Activated naive CD8-positive, alpha-beta T cell treated with anti-CD3 and anti-CD28 coated beads, Interleukin-2, amount 50 U/mL, for 16 hours (primary cell): ENCODE measurements at places on chromosomes 5 and 9.

GRCh38 chr5:18050776-18051175 is 416.5 kb downstream of the TAF11L14 start:
- DNase-seq: no peak

DNA sequence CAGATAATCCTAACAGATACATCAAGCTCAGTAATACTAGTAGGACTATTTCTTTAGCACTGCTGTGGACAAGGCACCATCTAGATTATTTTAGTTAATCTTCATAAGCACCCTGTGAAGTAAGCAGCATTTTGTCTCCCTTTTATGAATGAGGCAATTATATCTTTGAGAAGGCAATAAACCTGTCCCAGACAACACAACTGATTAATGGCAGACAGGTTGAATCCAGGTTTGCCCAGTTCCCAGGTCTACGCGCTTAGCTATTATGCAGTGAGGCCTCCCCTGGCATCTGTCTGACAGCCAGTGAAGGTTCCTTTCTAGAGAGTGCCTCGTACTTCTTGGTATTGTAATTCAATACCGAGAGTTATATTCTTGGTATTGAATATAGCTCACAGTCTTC is 9.7 kb upstream of the LVRN start:
- DNase-seq: no peak

- no peak for DNase-seq
These were observed 193.8 kb upstream of the ZNF618 start for GRCh38 chr9:113682297-113682771.

DNA sequence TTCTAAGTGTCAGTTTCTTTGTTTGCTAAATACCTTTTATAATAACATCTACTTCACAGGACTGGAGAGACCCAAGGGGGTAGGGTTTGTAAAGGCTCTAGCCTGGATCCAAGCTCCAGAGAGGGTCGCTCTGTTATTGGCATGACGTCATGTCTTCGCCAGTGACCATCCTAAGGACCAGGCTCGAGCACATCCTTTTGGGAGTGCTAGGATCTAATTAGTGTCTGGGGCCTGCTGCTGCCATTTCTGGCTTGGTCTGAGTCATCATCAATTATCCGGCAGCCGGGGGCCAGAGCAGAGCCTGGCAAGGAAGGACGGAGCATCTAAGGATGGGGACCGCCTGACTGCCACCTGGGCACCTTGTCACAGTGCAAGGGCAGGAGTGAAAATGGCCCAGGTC is 153.0 kb downstream of the NSG2 start:
- DNase-seq: no peak

GRCh38 chr5:179618923-179619554 is 4.4 kb downstream of the HNRNPH1 start:
- DNase-seq: no peak

GRCh38 chr5:23139338-23140171 is 286.4 kb upstream of the CDH12 start:
- no peak for DNase-seq

DNA sequence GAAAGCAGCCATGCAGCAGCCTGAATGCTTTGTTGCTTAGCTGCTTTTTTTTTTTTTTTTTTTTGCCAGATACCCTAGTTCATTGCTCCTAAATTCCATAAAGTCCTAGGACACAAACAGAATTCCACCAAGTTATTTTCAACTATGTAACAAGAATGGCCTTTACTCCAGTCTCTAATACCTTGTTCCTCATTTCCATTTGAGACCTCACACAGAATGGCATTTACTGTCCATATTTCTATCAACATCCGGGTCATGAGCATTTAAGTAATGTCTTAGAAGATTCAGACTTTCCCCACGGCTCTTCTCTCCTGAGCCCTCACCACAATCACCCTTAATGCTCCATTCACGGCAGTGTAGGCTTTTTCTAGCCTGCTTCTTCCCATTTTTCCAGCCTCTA is 31.7 kb upstream of the FBXW11 start:
- DNase-seq: no peak

DNA sequence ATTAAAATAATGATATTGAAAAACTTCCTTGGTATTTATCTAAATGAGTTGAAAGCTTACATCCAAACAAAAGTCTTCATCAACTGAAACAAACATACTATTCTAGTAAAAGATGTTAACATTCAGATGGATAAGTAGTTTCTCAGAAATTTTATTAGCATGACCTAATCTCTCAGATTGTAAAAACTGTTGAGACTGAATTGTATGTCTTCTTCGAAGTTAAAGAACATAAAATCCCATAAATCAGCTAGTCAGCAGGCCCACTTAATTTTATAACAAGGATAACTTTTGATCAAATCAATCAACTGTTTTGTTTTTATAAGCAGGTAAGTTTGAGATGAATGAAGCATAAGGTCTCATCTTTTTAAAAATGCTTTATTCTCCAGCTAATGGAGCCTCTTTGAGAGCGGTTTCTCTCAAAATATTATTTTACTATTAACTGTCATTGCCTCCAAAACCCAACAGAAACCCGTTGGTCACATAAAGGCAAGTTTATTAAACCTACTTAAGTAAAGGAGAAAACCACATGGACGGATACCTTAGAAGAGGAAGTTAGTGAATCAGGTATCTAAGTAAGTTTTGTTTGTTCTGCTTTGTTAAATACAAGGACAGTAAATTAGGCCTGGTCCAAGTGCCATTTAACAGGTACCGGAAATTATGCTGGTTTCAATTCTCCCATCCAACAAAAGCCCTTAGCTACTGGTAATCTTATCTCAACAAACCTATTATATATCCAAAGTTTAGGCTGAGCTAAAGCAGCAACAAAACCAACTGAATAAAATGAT is 457.0 kb downstream of the PDE4D start:
- DNase-seq: no peak

DNA sequence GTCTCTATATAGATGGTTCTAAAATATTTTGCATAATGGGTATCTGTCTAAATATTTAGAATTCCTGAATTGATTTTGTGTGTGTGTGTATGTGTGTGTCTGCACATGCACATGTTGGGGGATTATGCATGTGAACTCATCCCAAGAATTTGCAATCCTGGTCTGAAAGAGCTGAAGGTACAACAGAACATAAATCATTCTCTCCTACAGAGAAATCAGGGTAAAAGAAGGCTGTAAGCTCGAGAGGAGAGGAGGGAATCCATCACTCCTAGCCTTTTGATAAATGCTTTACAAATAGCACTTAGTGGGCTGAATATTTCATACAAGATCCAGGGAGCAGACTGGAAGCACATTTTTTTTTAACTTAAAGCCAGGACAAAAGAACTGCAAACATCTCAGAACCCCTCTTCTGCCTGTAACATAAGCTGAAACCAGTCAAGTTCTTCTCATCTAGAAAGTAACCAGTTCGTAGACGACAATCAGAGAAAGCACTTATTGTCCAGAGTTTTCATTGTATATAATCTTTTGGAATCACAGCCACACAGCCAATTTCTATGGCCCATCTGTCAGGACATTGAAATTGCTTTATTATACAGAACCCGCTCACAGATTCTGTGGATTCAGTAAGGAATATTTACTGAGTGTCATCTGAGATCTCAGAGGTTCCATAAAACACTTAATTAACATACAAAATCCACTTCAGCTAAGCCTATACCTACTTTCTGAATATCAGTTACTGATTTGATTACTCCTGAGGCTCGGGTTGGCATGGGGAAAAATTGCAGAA is 541.4 kb upstream of the ZNF462 start:
- DNase-seq: no peak

DNA sequence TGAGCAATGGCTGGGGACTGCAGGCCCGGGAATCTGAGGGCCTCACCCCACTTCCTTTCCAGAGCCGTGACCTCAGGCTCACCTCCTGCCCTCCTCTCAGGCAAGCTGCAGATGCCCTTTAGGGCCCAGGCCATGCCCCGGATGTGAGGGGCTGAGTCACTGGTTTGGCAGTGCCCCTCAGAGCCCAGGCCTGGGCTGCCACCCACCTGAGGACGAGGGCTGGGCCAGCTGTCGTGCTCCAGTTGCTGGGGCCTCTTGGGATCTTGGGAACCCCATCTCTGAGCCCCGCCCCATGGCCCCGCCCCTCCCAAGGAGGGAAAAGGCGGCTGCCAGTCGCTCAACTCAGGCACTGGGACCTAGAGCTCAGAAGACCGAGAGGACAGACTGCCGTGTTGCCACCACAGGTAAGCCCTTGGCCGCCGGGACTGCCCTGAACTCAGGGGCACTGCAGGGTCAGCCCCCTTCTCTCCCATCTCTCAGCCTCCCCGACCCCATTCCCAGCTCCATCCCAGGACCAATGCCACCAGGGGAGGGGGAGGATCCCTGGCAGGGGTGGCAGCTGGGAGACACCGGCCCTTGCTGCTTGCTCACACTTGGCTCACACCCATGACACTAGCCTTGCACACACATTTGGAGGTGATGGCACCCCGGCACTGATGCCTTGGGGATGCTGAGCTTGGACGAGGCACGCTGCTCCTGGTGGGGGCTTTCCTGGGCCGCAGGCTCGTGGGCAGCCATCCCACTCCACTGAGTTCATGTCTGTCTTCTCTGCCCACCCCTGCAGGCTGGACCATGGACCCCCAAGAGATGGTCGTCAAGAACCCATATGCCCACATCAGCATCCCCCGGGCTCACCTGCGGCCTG is at the start of gene CYSRT1:
TSS of gene CYSRT1 (plus strand) at position 345 of the 865 bp plus-strand sequence. CDS start at position 793, 448 bp downstream.
- DNase-seq: no peak

DNA sequence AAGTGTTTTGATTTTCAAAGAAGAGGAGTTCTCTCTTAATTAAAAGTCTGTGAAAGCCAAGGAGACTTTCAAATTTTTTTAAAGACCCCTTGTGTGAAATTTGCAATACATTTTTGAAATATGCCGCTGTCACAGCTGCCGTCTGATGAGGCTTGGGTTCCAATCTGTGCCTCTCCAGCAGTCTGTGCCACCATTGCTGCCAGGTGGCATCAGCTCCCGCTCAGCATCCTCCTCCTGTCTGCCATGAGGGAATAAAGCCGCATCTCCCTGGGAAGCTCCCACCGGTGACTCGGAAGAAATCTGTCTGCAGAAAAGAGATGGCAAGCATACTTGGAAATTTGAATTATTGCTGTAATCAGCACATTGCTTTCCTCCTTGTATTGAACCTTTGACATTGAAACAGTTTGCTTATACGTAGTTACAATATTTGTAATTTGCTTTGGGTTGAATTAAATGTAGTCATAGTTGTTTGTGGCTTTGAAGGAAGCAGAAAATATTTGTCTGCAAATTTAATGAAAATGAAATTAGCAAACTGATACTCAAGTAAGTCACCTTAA is 145.7 kb upstream of the SNX2 start:
- DNase-seq: no peak

DNA sequence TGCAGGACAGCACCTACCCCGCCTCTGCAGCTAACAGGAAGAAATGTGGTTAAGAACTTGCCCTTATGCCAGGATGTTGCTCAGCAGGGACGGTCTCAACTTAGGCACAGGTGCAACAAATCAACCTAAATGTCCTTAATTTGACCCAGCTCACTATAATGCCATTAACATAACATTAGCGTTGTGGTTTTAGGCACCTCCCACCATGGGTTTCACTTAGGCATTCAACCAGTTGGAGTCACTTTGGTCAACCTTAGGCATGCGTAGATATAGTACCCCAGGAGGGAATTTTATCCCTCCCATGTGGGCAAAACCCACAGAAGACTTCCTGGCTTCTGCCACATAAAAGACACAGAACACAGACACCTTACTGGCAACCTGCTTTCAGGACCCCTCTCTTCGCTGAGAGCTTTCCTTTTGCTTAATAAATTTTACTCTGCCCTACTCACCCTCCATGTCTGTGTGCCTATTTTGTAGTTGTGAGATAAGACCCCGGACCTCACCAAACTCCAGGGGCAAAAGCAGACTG is 8.7 kb upstream of the ERAP1 start:
- no peak for DNase-seq

DNA sequence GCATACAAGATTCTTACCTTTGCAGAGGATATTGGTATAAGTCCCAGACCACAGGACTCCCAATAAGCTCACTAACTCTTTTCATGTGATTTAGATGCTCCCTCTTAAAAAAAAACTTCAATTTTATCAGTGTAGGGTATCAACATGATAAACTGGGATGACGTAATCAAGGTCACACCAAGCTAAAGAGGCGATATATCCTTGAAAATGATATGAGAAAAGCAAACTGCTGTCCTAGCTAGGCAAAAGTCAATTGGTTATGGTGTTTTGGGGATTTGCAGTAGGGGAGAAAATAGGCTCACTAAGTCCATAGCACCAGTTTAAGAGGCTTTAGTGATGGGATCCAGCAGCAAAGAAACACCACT is 354.4 kb downstream of the DIRAS2 start:
- DNase-seq: no peak

DNA sequence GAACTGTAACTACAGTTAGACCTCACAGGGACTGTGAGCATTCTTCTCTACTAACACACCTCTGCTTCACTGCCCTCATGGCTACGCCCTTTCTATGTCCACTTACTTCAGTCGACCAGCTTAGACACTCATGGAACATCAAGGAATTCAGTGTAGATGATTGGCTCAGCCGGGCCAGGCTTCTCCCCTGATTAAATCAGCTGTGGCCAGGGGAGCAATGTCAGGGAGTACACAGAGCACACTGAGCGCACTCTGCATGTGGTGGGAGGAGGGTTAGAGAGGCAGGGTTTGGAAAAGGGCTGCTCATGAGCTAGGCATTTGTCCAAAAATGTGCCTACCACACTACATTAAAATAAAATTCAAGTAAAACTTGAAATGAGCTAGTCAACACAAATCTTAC is 400.5 kb downstream of the ARRDC3 start:
- DNase-seq: no peak

DNA sequence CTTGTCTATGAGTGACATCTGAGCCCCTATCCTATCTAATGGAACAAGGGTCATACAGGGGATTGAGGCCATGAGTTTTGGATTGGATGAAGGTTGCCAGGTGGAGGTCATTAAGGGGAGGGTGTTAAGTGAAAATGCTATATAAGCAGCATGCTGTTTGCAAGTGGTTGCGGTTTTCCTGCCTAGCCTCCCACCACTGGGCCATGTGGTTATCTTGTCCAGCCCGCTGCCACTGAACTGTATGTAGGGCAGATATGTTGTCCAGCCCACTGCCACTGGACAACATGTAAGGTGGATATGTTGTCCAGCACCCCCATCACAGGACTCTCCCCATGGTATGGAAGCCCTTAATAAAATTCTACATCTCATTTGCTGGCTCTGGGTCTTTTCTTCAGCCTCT is 200.0 kb downstream of the FGF10 start:
- DNase-seq: no peak

- DNase-seq: no peak
These were observed 3.9 kb downstream of the FBXW5 start for GRCh38 chr9:136940526-136941230.

DNA sequence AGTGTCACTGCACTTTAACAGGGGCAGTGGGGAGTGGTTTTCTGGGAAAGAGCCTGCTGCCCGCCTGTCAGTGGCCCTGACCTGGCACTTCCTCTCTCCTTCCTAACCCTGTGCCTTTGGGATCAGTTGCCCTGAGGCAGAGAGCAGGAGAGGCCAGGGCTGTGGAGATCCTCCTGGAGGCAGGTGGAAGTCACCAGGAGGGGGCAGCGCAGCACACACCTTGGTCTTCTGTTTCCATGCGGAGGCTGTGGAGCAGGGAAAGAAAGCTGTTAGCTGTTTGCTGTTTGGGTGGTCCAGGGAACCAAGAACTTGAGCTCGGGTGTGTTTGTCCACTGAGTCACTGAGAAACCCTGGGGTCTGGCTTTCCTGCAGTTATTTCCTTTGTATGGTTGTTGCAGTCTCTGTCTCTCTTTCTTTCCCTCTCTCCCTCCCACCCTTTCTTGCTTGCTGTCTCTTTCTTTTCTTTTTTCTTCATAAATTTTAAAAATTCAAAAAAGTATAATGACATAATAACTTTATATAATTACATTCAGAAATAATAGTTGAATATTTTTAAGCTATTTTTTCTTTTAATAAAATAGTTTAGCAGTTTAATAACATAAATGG is 28.1 kb downstream of the NTRK2 start:
- no peak for DNase-seq
